ENCODE measurements at places on chromosomes 13 and 19.

GRCh38 chr13:33312861-33313212, 27.3 kb upstream of the STARD13 start:
- DNase-seq = no peak

- no peak for DNase-seq
Measured at GRCh38 chr19:34573226-34573864, 91.8 kb downstream of the WTIP start.

- DNase-seq = no peak
Measured at GRCh38 chr13:35953537-35954206, 177.5 kb downstream of the DCLK1 start.

DNA sequence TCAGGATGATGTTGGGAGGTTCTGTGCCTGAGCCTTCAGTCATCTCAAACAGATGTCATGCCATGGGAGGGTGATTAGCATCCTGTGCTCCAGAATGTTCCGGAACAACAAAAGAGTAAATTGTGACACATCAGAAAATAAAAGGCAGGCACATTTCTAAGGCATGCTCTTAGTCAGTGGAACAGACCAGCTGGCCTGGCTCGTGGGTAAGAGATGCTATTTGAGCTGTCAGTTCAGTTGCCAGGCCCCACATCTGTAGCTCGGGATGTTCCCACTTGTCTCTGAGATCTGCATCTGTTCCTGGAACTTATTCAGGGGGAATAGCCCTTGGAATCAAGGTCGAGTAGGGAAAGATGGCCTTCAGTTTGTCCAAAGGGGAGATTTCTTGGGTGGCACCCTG, 26.0 kb downstream of the OLFM4 start:
- no peak for DNase-seq

DNA sequence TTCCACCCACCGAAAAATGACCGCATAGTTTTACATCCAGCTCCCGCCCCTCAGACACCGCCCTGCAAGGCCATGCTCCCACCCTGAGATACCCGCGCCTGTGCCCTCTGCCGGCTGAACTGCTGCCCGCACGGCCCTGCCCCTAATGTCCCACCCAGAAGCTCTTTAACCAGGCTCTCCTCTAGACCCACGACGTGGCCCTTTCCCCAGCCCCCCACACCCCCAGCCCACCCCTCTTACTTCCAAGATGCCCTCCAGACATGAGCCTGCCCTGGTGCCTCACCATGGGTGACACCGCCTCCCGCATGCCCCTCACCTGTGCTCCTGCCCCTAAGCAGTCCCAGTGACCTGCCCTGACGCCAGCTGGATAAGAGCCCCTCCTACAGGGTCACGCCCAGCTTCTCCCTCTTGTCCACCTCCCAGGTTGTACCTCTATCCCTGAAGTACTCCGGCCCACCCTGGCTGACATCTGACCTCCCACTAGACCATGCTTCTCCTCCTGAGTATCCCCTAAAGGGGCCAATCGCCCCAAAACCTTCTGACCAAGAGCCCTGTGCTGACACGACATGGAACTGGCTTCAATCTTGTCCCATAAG, 51.2 kb downstream of the COLGALT1 start:
- DNase-seq = no peak

Data from activated naive CD4-positive, alpha-beta T cell treated with anti-CD3 and anti-CD28 coated beads, Interleukin-2, amount 10 ng/mL, durations not matched to agents 7 days and 5 days (primary cell).